Activated CD8-positive, alpha-beta T cell treated with anti-CD3 and anti-CD28 coated beads, Interleukin-2, amount 10 ng/mL, durations not matched to agents 7 days and 5 days (primary cell): ENCODE measurements at places on chromosomes 3 and 15.

- DNase-seq, result no peak
Measured at GRCh38 chr3:183487896-183488295, 59.5 kb upstream of the MCF2L2 start.

DNA sequence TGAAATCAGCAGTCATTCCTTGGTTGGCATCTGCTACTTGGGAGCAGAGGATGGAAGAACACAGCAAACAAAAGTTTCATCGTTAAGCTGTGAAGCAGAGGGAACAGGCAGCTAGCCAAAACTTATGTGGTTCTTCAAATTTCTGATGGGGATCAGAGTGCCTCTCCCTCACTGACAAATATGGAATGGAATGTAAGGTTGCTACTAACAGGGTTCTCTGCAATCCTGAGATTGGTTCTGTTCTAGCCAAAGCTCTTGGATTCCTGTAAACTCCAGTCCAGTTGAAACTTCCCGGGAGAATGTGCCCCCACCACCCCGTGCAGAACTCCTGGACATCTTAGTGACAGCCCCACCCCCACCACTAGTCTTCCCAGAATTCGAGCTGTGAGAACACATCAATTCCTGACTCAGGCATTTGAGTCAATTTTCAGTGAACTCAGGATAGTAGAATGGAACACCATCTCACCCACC, 55.9 kb upstream of the PHLDB2 start:
- DNase-seq, result no peak

GRCh38 chr15:80611543-80612080, 83.5 kb upstream of the ABHD17C start:
- DNase-seq, result no peak

GRCh38 chr15:53580366-53580765, 179.1 kb downstream of the WDR72 start:
- no peak for DNase-seq

- no peak for DNase-seq
Measured at GRCh38 chr15:31070867-31071266, 30.7 kb downstream of the TRPM1 start.

DNA sequence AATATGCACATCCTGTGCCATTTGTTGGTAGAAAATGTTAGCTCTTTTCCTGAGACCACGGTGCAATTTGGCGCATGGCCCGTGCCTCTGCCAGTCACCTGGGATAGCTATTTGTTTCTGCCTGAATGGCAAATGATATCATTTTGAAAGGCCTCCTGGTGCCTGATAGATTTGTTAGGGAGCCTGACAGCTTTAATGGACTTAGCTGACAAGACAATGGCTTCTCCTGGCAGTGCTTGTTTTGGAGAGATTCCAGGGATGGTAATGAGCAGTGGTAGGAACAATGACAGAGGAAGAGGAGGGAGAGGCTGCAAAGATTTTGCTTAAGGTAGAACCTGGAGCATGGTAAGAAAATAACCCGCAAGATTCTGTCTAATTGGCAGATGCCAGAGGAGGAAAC, 268.5 kb downstream of the CLSTN2 start:
- no peak for DNase-seq

- DNase-seq, result no peak
Measured at GRCh38 chr3:78737988-78738387, 1029.8 kb downstream of the ROBO1 start.

DNA sequence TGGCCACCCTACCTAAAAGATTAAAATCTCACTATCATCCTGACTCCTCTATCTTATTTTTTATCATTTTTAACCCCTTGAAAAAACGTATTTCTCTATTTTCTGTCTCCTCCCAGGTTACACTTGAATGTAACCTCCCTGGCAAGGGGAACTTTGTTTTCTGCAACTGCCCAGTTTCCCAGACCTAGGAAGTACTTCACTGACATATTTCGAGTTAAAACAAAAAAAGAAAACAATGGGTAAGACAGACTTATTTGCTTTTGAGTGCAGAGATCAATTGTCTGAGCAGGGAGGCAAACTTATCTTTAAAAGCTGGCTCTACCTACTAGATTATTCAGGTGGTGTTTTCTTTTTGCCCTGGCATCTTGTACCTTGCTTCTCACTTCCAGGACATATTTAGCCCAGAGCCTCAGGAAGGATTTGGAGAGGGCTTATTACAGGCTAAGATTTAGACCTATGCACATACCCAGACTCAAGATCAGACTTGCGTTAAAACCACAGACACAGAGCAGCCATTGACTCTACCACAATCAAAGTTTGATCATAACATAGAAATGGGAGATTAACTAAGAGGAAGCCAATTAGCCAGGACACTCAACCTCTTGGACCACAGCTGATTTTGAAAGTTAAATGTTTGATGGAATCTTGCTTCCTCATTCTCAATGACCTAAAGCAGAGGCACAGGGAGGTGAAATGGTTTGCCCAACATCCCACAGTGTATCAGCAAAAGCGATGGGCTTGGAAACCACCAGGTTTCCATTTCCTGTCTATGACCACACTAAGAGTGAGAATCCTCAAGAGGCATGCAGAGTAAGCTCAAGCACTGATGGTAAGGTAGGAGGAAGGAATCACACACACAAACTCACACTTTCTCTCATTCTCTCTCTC, 169.5 kb upstream of the THBS1 start:
- peak; percentile 35 for DNase-seq

- no peak for DNase-seq
Measured at GRCh38 chr3:35746492-35746891, 107.2 kb downstream of the ARPP21 start.

GRCh38 chr3:156492801-156493261, 62.1 kb downstream of the SSR3 start:
- DNase-seq, result no peak

DNA sequence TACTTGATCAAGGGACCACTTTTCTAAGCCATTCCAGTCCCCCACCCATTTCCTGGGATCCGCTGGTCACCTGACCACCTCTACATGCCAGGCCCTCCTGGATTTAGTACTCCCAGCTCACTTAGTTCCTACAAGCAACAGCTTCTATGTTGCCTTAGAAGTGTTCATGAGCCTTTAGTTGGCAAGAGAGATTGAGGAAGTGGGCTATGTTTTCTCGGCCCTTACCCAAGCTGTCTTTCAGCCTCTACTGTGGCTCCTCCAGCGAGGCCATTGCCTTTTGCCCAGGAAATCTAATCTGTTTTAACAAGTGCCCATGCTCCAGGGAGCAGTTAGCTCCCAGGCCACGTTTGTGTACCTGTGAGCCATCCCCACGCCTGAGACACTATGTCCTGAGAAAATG, 4.5 kb upstream of the PRKAR2A start:
- no peak for DNase-seq
